ENCODE measurements at places on chromosomes 7 and 10.

DNA sequence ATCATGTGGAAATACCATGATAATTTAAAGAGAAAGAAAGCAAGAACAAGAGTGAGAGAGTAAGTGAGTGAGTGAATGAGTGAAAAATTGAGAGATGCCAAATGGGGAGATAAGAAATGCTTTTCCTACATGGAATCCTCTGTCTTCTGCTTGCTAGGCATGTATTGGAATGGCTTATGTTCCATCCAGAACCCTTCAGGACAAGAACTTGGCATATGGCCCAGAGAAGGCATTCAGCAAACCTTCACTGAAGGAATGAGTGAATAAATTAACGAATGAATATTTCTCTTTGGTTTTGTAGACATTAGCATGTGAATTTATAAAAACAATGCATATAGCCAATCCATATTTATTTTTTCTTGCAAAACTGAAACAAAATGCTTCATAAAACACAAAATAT is 162.2 kb downstream of the LRRTM3 start:
- no peak for DNase-seq

DNA sequence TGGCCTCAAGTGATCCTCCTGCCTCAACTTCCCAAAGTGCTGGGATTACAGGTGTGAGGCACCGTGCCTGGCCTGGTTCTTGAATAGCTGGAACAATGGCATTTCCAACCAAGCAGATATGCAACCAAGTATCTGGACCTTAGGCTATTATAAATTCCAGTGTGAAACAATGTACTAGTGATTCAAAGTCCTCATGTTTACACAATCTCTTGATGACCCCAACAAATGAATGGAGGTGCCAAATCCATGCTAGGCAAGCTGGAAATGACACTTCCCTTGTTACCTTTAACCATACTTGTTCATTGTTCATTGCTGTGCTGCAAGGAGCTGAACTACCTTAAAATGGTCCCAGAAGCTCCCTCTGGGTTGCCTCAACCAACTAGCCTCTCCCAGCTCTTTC is 282.2 kb upstream of the KLF14 start:
- DNase-seq = no peak

GRCh38 chr10:34931216-34931615 is 116.1 kb upstream of the PARD3 start:
- DNase-seq = no peak

- no peak for DNase-seq
These were observed 1.6 kb upstream of the HILPDA start for GRCh38 chr7:128453836-128454804.

GRCh38 chr10:100970076-100970913 is 991 bp downstream of the SEMA4G start:
- DNase-seq = peak; percentile 26

- no peak for DNase-seq
These were observed 228.4 kb upstream of the DGKB start for GRCh38 chr7:15130666-15131541.

DNA sequence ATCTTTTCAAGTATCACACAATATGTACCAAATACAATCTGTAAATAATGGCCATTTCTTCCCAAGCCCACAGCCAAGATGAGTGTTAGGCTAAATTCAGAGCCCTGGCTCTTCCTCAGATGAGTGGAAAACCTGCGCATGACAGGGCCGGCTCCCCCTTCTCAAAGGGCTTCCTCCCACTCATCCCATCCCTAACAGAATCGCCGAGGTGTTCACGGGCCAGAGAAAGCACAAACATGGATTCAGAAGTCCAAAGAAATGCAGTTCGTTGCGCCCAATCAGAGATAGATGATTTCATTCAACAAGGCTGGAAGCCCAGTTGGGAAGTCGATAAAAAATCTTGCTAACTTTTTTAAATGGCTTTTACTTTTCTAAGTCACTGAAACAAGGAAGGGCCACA is 121.8 kb downstream of the UBE2H start:
- DNase-seq = no peak

DNA sequence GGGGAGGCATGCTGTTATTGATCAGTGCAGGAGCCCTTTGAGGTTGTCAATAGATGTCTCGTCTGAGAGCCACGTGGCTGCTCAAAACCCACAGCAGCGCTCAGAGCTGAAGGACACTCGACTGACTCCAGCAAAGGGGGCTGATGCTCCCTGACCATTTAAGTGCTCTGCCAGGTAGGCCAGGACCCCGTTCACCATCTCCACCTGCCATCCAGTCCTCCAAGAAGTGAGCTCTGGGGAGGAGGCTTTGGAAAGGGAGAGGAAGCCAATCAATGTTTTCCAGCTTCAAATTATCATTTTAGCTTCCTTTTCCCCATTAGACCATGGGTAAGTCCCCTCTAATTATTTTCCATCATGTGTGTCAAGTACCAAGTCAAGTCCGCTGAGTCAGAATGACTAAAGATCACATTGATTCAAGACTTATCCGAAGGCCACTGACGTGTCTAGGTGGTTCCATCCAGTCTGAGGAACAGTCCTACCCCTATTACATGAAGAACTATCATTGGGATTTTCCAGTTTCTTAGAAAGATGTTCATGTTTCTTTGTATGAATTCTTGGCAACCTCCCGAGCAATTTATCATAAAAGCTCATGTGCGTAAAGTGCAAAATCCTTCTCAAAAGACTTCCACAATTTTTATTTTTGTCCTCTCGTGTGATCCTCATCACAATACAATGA is 302.6 kb upstream of the LYZL1 start:
- DNase-seq = no peak

DNA sequence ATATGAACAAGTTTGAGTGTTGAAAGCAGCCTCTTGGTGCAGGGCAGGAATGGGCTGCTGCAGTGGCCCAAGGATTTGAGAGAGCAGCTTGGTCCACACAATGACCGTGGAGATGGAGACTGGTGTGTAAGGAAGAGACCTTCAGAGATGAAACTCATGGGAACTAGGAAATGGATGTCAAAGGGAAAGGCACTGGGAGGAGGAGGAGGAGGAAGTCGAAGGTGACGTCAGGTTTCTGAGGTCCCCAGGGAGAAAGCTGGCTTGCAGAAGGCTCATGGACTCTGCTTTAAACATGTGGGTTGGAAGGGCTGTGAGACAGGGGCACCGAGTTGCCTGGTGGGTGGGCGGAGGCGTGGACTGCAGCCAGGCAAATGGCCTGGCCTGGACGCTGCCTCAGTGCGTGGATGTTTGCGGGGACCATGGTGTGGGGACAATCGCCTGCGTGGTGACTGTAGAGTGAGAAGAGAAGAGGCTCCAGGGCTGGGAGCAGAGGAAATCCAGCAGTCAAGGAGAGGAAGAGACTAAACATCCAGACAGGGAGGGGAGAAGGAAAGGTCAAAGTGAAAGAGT is 14.6 kb downstream of the C10orf71 start:
- no peak for DNase-seq

GRCh38 chr10:128713471-128713870 is 587.2 kb upstream of the MKI67 start:
- no peak for DNase-seq

- no peak for DNase-seq
These were observed 2.9 kb upstream of the IFRD1 start for GRCh38 chr7:112447406-112447805.

- DNase-seq = no peak
These were observed 239.9 kb upstream of the CELF2 start for GRCh38 chr10:10777723-10778122.

DNA sequence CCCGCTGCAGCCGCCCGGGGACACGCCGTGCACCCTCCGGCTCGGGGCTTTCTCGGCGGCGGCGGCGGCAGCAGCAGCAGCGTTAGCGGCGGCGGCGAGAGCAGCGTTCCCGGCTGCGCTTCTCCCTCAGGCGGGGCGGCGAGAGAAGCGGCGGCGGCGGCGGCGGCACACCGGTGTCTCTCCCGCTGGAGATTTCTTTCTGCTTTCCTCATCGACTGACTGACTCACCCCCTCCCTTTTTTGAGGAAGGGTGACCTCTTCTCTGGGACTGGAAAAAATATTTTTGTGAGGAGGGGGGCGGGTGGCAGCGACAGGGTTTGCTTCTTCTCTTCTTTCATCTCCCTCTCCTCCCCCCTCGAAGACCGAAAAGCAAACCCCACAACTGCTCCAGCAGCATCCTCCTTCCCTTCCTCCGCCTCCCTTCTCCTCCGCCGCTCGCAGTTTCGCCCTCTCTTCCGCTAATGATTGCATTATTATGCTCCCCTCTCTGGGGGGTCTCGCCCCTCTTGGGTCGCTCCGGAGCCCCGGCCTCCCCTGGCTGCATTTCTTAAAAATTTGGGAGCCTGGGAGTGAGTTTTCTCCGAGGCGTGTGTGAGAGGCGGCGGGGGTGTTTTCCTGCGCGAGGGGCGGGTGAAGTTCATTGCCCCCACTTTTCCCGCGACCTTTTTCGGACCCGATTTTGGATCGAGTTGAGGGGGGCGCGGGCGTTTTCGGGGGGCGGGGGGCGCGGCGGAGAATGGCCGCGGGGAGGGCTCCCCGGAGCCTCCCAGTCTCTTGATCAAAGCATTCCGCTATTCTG is 411 bp downstream of the AUTS2 start:
- peak; percentile 2 for DNase-seq

GRCh38 chr10:78312197-78313047 is 278.8 kb downstream of the RPS24 start:
- no peak for DNase-seq

DNA sequence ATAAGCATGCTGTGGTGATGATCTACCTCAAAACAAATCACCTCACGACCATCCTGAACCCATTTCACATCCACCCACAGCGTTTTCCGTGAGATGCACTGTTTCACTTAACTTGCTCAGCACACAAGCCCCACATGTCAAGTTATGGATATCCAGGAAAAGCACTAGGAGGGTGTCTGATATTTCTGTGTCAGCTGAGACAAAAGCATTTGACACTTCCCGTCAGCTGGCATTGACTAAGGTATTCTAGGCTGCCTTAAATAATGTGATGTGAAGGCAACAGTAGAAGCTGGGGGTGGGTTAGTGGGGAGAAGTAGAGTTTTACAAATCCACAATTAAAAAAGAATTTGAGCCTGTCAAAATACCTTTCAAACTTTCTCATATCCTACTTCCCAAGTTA is 68.7 kb upstream of the MDFIC start:
- DNase-seq = no peak

GRCh38 chr10:73209705-73210104 is 37.4 kb downstream of the DNAJC9 start:
- no peak for DNase-seq

GRCh38 chr10:77504873-77505257 is 132.7 kb downstream of the KCNMA1 start:
- peak; percentile 11 for DNase-seq

- DNase-seq = no peak
These were observed 29.5 kb downstream of the MEST start for GRCh38 chr7:130521258-130521951.

GRCh38 chr7:115354925-115355324 is 433.0 kb downstream of the MDFIC start:
- DNase-seq = no peak

- no peak for DNase-seq
These were observed 151.5 kb upstream of the AOAH start for GRCh38 chr7:36875794-36876193.

DNA sequence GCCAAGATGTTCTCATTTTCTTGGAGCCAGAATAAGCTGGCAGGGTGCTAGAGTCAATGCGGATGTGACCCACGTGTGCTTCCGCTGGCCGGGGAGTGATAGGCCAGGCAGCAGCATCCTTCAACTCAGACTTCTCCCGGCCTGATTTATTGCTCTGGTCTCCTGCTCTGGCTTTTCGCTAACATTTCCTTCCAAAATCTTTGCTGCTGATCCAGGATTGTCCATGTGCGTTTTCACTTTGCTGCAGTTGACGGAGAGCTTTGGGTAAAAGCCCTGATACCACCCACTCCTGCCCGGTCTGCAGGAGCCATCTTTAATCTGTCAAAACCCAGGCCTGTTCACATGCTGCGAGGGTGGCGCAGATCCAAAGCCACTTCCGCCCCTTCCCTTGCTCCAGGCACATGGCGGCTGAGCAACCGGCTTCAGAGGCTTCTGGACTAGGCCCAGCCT is 106.8 kb downstream of the CYP26A1 start:
- DNase-seq = no peak

GRCh38 chr7:141073641-141074161 is at the start of gene TMEM178B:
Gene TMEM178B (plus strand): TSS chr7:141074064.
- peak; percentile 25 for DNase-seq

DNA sequence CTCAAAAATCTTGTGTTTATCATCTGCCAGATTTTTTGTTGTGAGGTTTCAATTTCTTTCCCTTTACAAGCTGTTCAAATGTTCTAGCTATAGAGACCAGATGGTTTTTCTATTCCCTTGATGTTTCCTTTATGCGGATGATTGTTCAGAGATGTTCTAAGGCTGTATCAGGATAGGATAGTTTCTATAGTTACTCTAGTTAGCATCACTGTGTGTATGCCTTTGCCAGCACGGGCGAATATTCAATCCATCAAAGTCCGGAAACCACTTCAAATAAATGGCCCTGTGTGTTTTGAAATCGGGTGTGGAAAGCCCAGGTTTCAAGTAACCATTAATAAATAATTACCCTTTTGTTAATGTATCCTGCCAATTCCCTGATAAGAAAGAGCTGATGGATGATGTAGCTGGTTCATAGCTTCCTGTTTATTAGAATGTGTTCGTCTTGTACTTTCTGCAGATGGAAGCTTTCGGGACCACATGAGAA is 149.8 kb upstream of the PRKCQ start:
- DNase-seq = no peak

GRCh38 chr7:92404170-92404614 is 43.1 kb upstream of the GATAD1 start:
- DNase-seq = peak; percentile 64

- DNase-seq = peak; percentile 68
These were observed 518 bp downstream of the WAPL start for GRCh38 chr10:86520871-86521677.
